B cell (primary cell): ENCODE measurements at places on chromosomes 6 and 20. TPM values are rescaled to one million over a fixed set of nuclear protein-coding genes. Genes with fewer than 3 reads are reported as not detected.

GRCh38 chr6:84062519-84063154 lies 29.1 kb downstream of the MRAP2 start:
- no peak for DNase-seq

The SLPI gene
- total RNA-seq: not detected in 2 replicates

DNA sequence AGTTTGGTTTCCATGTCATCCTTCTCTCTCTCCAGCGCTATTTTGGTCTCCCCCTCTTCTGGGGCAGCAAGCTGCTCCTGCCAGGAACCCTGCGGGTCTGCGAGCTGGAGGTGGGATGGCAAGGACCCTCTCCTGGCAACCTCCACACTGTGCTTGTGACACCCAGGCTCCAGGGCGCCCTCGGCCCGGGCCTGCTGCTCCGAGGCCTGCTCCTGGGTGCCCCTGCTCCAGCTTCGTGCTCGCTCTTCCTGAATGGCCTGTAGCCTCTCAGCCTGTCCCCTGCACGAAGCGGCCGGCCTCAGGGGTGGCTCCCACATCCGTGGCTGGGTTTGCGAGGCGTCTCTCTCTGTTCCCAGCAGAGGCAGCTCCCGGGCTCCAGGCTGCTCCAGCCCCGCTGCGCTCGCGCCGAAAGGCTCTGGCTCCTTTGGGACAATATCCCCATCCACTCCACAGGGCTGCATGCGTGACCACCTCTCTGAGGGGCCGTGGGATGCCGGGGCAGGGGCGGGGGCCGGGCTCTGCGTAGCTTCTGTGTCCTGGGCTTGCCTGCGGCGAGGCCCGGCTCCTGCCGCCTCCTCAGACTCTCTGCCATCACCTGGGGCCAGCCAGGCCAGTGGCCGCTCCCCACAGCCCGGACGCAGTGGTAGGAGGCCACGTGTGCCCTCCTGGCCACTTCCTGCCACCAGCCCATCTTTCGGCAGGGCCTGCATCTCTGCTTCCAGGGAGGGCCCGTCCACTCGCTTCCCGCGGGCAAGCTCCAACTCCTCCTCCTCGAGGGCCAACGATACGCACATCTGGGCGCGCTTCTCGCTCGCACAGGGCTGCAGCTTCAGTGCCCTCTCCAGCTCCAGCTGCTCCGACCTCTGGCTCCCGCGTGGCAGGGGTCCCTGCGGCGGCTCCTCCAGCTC lies 68.9 kb downstream of the GINS1 start:
- DNase-seq: no peak

DNA sequence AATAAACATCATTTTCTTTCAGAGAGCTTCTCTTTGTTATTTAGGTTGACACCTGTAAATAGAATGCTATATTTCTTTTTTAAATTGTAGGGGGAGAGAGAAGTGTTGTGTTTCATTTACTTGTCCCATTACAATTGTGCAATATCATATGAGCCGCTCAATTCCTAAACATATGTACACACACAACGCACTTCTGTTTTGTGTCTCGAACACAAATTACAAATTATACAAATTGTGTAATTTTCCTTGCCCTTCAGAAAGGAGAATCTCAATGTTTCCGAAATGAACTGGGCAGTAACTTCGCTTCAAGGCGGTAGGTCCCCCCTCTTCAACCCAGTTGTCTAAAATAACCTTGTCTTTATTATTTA lies 2.6 kb upstream of the ABT1 start:
- DNase-seq: no peak
